ENCODE measurements at places on chromosomes 5 and 9.

- no peak for DNase-seq
Observed at GRCh38 chr9:91221332-91221731, 140.4 kb downstream of the AUH start.

DNA sequence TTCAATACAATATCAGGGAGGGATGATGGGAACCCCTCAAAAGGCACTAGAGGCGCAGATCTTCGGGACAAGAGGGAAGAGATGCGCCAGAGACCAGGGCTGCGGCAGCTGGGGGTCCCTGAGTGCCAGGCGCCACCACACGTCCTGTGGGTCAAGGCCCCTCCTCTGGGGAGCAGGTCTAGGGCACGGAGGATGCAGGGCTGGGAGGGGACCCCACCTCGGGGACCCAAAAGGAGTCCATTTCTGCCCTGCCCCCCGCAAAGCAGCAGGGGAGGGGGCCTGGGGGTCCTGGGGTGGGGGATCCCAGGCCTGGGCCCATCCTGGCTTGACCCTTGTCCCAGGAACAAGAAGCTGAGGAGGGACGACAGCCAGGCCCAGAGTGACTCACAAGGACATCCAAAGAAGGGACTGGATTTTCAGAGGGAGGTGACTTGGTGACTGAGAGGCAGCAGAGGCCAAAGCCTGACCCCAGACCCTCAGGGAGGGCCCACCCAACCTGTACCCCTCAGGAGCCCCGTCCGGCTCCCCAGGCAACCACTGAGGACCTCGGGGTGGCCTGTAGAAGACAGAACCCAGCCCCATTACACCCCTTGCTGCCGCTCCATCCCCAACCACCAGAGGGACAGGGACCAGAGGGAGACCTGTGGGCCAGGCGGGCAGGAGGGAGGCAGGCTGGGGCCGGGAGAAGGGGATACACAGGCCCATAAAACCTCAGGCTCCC is 54.2 kb downstream of the LRSAM1 start:
- DNase-seq: peak; percentile 26

- no peak for DNase-seq
Observed at GRCh38 chr9:125893277-125893676, 146.1 kb downstream of the PBX3 start.

DNA sequence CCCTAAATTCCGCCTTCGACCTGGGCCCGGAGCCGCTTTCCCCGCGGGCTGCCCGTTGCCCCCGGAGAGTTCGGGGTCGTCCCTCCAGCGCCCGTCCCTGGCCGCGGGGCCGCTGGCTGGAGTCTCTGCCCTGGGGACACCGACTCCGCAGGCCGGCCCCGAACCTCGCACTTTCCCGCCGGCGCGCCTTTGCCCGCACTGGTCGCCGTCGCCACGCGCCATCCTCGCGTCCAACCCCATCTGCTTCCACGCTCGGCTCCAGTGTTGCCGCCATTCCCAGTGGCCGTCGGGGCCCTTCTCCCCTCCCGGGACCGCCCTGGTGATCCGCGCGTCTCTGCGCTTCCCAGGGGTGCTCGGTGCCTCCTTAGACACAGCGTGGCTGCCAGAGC is 11.0 kb downstream of the LHX3 start:
- no peak for DNase-seq

- DNase-seq: no peak
Observed at GRCh38 chr5:170860818-170861666, 776 bp upstream of the RANBP17 start.

DNA sequence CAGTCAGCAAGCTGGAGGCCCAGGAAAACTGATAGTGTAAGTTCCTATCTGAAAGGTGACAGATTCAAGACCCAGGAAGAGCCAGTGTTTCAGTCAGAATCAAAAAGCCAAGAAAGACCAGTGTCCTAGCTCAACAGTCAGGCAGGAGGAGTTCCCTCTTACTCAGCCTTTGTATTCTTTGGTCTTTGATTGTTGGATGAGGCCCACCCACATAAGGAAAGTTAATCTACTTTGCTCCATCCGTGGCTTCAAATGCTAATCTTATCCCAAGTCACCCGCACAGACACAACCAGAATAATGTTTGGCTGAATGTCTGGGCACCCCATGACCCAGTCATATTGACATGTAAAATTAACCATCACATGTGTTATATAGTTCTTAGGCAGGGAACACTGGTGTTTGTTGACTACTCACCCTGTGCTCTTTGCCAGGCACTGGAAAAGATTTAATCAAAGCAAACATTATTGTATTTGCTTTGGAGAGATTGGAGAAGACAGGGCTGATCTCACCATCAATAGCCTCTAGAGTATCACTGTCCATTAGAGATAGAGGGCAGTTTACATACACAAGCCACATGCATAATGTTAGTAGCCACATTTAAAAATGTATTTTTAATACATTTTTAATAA is 96.3 kb upstream of the KCNN2 start:
- DNase-seq: no peak

- no peak for DNase-seq
Observed at GRCh38 chr9:14052359-14052758, 261.6 kb downstream of the NFIB start.

DNA sequence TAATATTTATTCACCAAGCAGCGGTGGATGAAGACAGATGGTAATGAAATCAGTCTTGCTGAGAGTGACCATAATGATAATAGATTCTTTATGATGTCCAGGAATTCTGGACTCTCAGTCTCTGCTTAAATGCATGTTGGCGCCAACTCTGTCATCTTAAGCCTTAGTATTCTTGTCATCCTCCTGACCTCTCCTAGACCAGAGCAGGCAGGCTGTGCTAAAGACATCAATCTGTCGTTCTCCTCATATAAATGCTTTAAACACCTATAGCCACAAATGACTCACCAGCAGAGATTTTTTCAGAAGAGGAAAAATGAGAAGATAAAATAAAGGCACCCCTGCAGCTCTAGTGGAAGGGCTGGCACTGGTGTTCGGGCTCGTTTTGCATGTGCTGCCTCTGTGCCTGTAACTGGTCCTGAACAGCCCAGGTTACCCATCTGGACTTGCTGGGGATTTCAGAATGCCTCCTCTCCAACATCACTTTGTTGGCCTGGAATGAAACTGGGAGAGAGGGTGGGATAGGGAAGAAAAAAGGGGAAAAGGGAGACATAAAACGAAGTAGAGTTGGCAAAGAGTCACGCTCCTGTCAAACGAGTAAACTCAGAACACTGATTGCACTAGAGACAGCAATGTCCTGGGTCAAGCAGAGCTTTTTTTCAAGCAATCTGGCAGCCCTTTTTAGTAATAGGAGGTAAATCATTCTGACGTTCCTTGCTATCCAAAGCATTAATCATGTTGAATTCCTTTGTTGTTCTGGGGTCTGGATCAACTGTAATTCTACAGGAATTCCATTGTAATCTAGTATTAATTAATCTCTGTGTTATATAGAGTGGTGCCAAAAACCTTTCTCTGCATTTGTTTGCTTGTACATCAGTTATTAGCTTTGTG is 195.5 kb upstream of the CLINT1 start:
- DNase-seq: no peak

DNA sequence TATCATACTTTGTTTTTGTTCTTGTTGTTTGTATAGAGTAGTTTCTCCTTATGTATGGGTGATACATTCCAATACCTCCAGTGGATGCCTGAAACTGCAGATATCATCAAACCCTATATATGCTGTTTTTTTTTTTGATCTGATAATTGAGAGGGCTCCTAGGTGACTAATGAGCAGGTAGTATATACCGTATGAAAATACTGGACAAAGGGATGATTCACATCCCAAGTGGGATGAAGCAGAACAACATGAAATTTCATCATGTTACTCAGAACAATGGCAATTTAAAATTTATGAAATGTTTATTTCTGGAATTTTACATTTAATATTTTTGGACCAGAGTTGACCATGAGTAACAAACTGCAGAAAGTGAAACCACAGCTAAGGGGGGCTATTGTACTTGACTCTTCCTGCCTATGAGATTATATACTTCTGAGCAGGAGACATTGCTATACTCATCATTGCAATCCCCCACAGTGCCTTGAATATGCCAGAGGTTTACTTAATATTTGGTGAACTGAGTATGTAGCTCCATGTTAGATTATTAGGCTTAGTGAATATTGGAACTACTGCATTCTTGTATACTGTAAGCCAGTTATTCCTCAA is 258.7 kb upstream of the FBXL7 start:
- DNase-seq: no peak

- DNase-seq: no peak
Observed at GRCh38 chr9:7921545-7922197, 122.1 kb upstream of the DMAC1 start.

DNA sequence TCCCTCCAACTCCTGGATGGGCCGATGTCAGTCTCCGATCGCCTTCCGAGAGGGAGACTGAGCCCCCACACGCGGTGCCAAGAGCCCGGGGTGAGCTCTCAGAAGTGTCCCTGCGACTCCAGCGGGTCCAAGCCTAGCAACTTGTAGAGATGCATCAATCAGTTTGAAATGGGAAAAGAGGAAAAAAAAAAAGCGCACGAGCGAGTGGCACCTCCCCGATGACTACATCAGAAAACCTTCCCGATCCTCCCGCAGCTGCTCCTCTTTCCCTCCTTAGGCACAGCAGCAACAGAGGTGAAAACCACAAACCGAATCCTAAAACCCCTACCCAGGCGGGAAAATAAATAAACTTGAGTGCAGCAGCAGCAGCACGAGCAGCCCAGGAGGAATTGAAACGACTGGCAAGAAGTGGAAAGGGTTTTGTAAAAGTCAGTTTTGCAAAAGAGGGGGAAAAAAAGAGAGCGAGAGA is 1.0 kb upstream of the EFNA5 start:
- no peak for DNase-seq

DNA sequence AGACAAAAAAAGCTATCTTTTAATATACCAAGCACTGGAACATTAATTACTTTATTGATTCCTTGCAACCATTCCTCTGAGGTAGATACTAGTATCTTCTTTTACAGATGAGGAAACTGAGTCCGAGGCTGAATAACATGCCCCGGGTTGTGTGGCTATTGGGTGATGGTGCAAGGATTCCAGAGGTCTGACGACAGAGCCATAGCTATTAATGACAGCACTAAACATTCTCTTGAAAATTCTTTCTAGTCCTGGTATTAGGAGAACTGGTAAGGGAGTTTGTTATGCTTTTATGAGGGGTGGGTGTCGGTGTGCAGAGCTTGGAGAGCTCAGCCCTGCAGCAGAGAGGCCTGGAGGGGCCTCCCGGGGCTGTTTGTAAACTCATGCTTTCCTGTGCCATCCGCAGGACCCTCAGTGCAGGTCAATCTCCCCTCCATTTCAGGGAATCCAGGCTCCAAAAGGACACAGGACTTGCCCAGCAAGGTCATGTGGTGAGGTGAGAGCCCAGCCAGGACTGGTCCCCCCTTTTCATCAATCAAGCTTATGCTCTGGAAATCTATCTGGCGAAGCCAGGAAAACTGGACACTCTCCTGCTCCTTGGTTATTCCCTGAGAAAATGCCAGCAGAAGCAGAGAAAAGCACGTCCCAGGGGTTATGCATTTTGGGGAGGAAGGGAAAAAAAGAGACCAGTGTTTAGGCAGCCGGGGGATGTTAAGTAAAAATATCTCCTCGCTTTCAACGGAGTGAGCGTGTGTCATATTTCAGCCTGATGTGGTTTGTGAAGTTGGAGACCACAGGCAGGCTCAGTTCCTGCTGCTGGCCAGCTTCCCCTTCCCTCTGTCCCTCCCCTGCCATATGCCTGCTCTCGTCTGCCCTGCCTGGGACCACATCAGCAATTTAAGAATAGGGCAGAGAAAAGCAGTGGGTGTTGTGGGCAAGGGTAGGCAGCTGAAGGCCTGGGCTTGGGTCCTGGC is 3.7 kb downstream of the GSN start:
- no peak for DNase-seq

GRCh38 chr9:95508242-95508967 is 8.4 kb downstream of the PTCH1 start:
- no peak for DNase-seq

- no peak for DNase-seq
Observed at GRCh38 chr9:131113655-131114054, 11.7 kb upstream of the NUP214 start.

DNA sequence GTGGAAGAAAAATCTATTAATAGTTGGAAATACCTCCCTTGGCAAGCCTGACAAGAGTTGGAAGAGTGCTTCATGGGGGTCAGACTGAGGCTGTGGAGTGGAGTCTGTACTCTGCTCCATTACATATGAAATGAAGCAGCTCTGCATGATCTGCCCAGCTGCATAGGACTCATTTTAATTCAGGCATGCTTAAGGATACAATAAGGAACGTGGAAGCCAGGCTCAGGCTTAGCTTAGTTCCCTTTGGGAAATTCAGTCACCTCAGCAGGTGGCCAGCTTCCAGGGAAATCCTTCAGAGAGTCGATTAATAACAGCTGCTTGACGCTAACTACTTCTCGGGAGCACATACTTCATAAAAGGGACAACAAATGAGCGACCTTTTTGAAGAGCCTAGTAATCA is 1672.9 kb upstream of the WWC1 start:
- no peak for DNase-seq

DNA sequence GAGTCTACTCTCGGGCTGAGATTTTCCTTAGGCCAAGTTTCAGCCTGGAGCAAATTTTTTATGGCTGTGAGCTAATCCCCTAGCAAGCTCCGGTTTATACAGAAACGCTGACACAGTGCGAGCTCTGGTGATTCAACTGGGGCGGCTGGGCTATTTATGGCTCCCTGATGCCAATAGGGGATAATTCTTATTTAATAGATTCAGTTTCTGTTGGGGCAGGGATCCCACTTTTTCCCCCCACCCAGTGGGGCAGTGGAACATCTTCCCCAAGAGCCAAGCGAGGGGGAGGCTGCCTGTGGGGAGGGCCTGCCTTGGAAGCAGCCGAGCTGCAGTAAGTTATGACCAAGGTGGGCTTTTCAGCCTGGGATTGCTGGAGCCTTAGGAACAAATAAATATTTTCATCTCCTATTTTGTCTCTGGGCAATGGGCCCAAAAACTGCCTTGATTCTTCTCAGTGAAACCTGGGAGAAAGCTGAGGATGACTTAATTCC is 129.1 kb downstream of the MACROH2A1 start:
- DNase-seq: no peak

- no peak for DNase-seq
Observed at GRCh38 chr5:123456242-123456641, 33.0 kb upstream of the CEP120 start.

DNA sequence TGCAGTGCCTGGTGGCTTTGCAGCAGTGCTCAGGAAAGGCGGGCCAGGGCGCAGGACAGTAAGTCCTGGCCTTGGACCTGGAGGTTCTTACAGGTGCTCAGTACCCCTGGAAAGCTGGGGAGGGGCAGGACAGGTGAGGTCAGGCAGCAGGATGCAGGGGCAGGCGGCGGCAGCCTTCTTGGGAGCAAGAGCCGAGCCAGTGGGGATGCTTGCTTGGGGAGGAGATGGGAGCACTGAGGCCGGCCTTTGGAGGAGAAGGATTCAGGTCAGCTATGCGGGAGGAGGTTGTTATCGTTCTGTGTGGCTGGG is 98.0 kb downstream of the COL5A1 start:
- no peak for DNase-seq

GRCh38 chr5:148786456-148786855 is 40.0 kb upstream of the ADRB2 start:
- DNase-seq: no peak

GRCh38 chr5:141223112-141223783 is at the start of gene PCDHB14:
Gene PCDHB14, plus strand, starts transcription at chr5:141223343. Its CDS starts 163 bp downstream, at chr5:141223506.
- DNase-seq: no peak
